ENCODE measurements at places on chromosomes 11 and 22.

DNA sequence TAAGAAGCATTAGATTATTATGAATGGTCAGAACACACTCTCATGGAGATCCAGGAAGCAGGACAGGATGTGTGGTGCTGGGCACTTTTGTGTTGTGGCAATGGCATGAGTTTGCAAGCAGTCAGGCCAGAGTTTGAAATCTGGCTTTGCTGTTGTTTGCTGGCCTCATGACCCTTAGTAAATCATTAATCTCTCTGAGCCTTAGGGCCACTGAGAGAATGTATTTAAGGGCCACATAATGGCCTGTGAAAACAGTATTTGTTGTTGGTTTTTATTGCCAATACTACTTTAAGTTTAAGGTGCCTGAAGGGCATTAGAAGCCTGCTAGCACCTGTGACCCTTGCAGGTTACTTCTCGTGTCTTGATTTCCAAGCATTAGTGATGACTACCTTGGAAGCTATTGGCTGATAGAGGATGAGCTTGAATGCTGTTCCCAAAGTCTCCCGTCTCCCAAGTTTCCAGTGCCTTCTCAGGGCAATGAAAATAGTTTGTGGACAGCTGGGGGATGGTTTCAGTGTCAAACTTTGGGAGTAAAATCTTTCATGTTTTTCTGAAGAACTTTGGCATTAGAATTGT, 24.6 kb downstream of the STIM1 start:
- DNase-seq: no peak

- no peak for DNase-seq
Observed at GRCh38 chr11:88666364-88666763, 328.8 kb upstream of the CTSC start.

DNA sequence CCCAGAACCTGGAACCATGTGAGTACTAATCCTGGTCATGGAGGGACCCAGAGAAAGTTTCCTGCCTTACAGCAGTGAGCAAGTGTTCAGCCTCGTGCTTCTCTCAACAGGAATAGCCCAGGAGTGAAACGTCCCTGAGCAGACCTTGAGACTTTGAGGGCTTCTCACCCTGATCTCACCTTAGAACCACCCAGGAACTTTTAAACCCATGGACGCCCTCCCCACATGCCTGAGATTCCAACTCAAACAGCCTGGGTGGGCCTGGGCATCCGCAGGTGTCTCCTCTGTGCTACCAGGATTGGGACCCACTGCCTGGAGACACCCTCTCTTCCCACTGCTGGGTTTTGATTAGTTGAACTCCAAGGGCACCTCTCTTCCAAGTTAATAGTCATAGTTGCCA, 297.2 kb downstream of the NTM start:
- no peak for DNase-seq

DNA sequence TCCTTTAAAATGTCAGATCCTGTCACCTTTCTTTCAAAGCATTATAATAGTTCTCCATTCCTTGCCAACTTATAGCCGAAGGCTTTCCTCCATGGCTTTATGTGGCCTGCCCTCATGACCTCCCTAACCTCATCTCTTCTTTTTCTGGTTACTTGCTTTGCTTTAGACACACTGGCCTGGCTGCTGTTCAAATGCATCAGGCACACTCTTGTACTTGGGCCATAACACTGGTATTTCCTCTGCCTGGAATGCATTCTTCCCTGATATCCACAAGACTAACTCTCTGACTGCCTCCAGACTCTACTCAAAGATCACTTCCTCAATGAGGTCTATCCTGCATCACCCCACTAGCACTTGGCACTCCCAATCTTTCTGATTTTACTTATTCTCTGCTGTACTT, 710.3 kb downstream of the KCNA4 start:
- no peak for DNase-seq

DNA sequence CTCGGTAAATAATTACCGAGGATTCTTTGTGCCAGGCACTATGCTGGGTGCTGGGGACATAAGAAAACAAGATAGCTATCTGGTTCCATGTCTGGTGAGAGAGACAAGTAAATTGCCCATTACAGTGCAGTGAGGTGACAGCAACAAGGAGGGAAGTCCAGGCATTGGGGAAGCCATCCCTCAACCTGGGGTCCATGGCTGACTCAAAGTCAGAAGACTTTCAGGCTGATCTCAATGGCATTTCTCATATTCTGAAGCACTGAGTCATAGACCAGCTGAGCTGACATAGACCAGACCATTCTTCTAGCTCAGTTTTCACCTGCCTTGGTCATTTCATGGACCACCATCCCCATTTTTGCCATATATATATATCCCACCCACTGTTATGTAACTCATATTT, 158.8 kb downstream of the TTC17 start:
- no peak for DNase-seq

DNA sequence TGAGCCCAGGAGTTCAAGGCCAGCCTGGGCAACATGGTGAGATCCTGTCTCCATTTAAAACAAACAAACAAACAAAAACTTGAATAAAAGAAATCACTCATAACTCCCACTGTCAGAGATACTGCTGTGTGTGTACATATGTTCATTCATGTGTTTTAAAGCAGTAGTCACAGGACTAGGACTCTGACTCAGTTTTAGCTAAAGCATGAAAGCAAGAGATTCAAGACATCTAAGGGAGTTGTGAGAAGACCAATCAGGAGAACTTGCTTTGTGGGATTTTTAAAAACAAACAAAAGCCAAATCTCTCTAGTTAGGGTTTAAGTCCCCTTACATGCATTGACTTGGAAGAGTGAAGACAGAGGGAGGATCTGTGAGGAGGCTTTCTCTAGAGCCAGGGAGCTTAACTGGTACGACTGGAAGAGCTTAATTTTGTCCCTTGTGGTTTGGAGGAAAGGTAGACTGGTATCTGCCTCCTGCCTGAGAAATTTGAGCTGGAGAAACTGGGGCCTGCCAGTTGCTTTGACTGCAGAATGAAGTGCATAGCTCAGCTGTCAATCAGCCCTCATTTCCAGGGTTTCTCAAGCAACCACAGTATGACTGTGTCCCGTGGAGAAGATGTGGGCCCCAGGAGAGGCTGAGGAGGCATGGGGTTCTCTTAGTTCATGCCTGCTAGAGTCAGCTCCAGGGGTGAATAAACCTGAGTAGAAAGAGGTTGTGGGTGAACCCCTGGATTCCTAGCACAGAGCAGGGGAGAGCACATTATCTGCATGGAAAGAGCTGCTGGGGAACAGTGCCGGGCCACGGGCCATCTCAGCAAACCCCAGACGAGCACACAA, 30.6 kb downstream of the EXPH5 start:
- no peak for DNase-seq

- no peak for DNase-seq
Observed at GRCh38 chr22:46735747-46736608, 2.1 kb downstream of the CERK start.

GRCh38 chr11:129376658-129377341, 1.2 kb downstream of the BARX2 start:
- DNase-seq: no peak

GRCh38 chr11:117980720-117981119, 5.5 kb upstream of the IL10RA start:
- no peak for DNase-seq

DNA sequence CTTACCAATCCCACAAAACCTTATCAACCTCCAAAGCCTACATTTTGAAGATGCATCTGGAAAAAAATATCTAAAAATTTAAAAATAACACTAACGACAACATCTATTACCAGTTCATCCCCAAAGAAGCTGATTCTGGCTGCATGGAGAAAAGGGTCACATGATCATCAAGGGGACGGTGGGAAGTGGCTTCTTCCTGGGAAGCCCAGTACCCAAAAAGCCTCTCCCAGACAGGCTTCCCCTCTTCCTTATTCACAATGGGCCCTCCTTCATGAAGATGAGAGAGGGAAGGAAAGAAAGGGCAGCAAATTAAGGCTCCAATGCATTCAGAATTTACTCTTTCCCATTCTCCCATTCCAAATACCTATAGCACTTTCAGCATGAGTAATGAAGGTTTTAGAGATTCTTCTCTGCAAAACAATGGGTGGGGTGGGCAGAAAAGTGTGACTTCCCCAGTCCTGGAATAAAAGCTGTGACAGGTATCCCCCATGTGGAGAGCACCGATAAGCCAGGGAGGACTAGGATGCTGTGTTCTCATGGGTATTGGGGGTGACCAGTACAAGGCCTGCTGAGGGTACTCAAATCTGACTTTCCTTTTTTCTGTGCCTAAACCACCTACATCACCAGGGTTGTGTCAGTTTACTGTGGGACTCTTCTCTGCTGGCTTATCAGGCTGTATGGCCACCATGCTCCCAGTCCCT, 88.2 kb downstream of the SIK3 start:
- DNase-seq: no peak

GRCh38 chr11:65290448-65291165, 24.1 kb upstream of the CDC42EP2 start:
- DNase-seq: peak; percentile 95

GRCh38 chr22:36409911-36410756, 22.4 kb upstream of the MYH9 start:
- no peak for DNase-seq

DNA sequence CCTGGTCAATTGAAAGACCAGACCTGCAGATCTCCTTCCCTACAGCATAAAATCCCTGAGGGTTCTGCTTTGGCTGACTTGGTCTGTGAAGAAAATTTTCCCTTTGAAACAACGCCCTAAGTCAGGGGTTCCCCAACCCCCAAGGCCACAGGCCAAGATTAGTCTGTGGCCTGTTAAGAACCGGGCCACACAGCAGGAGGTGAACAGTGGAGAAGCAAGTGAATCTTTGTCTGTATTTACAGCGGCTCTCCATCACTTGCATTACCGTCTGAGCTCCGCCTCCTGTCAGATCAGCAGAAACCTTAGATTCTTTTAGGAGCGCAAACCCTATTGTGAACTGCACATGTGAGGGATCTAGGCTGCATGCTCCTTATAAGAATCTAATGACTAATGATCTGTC, 38.2 kb downstream of the CCDC83 start:
- no peak for DNase-seq

DNA sequence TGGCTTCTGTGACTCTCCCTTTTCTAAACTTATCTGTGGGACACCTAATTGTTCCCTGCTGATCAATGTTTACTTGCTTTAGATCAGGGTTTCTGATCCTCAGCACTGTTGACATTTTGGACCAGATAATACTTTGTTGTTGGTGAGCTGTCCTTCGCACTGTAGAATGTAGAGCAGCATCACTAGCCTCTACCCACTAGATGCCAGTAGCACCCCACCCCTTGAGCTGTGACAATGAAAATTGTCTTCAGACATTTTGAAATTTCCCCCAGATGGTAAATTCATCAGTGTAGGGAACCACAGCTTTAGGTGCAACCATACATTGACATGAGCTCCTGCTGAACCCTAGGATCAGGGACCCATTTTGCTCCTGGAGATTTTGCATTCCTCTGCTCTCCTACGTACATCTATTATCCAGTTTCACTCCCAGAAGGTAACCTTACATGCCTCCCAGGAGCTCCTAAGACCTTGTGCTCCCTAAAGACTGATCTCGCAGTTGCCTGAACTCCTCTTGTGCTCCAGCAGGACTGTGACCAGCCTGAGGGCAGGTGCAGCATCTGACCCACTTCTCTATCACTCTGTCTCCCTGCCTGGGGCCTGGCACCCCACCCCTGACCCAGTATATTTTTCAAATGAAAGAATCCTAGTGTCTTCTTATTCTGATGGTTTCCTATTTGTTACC, 107.8 kb downstream of the FAR1 start:
- DNase-seq: no peak

- DNase-seq: no peak
Observed at GRCh38 chr11:65560555-65561418, 2.6 kb upstream of the LTBP3 start.

GRCh38 chr11:111499483-111499882, 12.7 kb downstream of the BTG4 start:
- no peak for DNase-seq

DNA sequence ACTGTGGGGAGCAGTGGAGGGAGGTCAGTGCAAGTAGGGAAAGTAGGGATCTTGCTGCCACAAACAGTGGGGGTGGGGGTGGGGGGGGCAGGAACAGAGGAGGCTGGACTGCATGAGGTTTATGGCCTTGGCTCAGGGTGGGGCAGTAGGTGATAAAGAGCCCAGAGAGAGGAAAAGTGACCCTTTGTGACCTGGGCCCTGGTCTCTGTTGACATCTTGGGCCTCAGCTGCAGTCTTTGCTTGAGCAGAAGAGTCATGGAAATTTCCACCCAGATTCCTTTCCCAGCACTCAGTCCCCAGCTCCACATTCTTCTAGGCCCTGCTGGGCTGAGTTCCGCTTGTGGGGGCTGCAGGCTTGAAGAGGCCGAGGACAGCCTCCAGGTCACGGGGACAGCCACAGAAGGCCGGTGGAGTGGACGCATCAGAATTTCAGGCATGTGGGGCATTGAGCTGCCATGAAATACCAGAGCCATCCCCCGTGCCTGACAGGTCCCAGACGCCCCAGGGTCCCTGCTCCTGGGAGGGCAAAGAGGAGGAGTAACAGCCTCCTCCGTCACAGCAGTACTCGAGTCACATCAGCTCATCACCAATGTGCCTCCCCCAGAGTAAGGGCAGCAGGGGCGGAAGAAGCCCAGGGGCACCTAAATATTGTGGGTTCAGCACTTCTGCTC, 9.7 kb upstream of the MALAT1 start:
- DNase-seq: no peak

GRCh38 chr11:134266841-134267251, 9.3 kb upstream of the GLB1L3 start:
- peak; percentile 37 for DNase-seq

DNA sequence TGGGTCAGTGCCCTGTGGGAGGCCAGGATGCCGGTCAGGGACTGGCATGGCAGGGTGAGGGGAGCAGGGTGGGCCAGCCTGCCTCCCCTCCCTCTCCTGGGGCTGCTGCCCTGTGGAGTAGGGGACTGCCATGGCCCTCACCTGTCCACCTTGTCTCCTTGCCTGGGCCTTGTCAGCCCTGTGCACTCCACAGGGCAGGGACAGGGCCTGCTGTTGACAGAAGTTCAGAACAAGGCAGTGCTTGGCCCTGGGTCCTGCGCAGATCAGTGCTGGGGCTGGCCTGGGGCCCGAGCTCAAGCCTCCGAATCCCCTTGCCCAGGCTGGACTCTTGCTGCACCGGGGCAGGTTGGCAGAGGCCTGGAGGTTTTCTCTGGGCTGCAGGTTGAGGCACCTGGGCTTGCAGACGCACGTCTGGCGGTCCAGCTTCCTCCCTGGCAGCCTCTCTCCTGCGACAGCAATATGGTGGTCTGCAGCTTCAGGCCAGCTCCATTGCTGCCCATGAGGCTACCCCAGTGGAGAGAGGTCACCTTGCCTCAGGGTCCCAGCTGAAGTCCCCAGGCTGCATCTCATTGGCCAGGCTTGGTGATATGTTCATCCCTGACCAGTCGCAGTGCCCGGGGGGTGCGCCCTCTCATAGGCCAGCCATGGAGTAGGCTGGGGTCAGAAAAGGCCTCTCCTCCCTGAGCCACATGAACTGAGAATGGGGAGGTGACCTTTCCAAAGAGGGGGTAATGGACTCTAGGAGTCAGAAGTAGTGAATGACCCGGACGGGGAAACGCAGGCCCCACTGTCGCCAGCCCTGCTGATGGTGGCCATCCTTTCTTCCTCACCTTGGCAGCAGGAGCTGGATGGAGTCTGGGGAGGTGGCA, 21.5 kb upstream of the CHKA start:
- no peak for DNase-seq

DNA sequence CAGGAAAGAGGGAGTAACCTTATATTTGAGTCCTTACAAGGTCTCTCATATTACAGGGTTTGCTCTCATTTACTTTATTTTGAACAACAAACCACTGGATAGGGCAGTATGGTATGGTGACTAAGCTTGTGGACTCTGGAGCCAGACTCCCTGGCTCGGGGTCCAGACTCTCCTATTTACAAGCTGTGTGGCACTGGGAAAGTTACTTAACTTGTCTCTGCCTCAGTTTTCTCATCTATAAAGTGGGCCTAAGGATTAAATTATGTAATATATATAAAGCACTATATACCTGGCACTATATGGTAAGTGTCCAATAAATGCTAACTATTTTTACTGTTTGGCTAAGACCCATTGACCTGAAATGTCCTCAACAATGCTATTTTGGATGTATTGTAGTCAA, 1.7 kb upstream of the DCHS1 start:
- no peak for DNase-seq

Measured in fibroblast of the conjunctiva (primary cell).